ENCODE measurements at places on chromosomes 11 and 22.

GRCh38 chr11:73396985-73397384 lies 20.8 kb downstream of the RELT start:
- DNase-seq: no peak

DNA sequence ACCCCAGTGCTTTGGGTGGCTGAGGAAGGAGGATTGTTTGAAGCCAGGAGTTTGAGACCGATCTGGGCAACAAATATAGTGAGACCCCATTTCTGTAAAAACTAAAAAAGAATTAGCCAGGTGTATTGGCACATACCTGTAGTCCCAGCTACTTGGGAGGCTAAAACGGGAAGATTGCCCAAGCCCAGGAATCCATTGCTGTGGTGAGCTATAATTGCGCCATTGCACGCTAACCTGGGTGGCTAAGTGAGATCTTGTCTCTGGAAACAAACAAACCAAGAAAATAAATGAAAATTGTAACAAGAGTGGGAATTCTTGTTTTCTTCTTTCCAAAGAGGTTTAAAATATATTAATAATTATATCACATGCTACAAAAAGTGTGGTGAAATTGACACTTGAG lies 52.9 kb downstream of the DEPDC5 start:
- DNase-seq: no peak

DNA sequence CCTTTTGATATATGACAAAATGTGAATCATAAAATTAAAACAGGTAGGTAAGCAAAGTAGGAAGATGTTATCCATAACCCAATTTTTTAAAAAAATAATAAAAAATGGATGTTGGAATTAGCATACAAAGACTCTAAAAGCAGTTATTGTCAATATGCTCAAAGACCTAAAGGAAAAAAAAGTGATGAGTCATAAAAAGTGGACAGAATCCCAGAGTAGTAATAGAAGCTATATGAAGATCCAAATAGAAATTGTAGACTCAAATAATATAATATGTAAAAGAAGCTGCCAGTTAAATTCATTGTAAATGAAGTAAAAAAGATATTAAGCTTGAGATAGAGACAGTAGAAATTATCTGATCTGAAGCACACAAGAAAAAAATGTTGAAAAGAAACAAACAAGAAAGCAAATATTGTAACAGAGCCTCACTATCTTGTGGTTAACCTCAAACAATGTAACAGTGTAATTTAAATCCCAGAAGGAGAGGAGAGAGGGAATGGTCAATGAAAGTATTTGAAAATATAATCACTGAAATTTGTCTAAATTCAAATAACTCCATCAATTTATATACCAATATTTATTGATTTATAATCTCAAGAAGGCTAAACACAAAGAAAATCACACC lies 773.4 kb upstream of the RAG2 start:
- no peak for DNase-seq

GRCh38 chr11:79488286-79488685 lies 47.5 kb upstream of the TENM4 start:
- DNase-seq: no peak

GRCh38 chr22:40493441-40493840 lies 123.0 kb downstream of the SGSM3 start:
- DNase-seq: no peak

DNA sequence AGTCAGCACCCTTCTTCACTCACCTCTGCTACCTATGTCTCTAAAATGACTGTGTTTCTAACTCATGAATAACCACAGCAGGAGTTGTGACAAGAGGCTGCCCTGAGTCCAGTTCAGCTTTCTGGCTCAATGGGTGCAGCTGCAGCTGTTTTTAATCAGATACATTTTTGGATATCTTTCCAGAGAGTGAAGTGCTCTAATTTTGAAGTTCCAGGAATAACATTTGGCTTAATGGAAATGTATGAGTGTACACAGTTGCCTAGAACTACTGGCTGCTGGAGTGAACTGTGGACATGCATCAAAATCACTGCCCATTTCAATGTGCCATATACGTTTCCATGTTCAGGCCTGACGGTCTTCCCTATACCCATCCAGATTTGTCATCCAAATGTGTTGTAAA lies 769.5 kb upstream of the ANO3 start:
- DNase-seq: no peak

DNA sequence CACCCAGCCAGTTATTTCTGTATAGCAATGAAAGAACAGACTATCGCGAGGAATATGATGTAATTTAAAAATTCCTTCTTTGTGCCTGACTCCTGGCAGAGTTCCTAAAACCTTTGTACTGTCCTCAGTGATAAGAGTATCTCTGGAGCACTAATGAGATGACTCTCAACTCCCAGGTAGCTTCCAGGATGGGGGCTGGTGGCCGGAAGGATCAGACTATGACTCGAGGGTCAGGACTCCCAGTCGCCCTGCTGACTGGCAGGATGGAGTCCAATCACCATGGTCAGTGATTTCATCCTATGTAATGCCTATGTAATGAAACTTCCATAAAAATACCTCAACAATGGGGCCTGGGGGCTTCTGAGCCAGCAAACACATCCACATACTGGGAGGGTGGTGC lies 135.1 kb downstream of the SHANK2 start:
- peak; percentile 22 for DNase-seq

DNA sequence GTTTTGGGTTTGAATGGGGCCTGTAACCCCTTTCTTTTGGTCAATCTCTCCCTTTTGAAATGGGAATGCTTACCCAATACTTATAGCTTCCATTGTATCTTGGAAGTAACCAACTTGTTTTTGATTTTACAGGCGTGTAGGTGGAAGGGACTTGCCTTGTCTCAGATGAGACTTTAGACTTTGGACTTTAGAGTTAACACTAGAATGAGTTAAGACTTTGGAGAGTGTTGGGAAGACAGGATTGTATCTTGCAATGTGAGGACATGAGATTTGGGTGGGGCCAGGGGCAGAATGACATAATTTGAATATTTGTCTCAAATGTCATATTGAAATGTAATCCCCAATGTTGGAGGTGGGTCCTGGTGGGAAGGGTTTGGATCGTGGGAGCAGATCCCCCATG lies 1466.9 kb downstream of the LRRC4C start:
- no peak for DNase-seq

Data from EL (cell line).